Right lung (tissue), 10 donors: ENCODE measurements at places on chromosomes 5 and 9.

DNA sequence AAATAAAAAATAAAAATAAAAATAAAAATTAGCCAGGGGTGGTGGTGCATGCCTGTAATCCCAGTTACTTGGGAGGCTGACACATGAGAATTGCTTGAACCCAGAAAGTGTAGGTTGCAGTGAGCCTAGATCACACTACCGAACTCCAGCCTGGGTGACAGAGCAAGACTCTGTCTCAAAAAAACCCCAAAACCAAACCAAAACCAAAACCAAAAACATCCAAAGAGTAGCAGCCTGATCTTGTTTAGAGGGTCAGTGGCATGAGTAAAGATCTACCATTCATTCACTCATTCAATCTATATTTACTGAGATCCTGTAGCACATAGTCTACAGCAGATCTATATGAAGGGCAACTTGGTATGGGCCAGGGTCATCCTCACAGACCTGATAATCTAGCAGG, 202.4 kb downstream of the MAPKAP1 start:
- no peak for DNase-seq

GRCh38 chr5:106397700-106398099, 1273.0 kb downstream of the EFNA5 start:
- no peak for DNase-seq

DNA sequence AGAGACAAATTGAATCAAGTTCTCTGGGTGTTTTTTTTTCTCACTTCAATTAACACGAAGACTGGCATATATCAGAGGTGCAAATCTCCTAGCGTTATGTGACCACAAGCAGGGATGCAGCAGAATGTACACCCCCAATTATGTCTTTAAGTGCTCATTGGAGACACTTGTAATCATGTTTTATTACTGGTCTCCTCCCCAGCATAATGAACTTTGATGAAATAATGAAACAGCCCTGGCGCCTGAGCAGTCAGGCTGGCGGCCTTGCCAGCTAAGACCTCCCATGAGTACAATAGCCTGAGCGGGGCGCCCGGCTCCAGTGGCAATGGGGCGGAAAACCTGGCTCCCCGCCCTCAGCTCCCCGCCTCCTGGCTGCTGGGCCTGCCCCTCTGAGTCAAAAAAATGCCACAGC, 209.4 kb upstream of the MSX2 start:
- no peak for DNase-seq

- DNase-seq = no peak
These were observed 826 bp downstream of the GPRIN1 start for GRCh38 chr5:176608937-176609723.

DNA sequence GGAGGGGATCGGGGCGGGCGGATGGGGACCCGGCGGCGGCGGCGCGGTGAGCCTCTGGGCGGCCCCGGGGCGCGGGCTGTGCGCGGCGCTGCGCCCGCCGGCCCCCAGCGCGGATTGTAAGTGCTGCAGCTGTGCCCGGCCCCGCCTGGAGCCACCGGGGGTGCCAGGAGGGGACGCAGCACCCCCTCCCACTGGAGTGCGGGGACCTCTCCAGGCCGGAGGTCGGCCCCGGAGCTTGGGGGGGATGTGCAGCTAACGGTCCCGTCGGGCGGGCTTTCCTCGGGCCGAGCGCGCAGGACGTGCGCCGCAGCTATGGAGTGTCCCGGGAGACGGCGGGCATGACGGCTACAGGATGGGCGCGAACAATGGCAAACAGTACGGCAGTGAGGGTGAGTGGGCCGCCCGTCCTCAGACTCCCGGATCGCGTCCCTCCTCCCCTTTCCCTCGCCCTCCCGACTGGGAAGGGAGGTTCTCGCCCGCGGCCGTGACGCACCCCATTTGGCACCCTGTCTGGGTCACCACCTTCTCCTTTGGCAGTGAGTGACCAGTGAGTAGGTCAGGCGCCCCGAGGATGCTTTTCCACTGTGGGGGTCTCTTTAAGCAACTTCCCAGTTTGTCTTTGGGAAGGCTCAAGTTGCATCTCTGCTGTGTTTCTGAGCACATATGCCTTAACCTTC, 483 bp downstream of the FBXL7 start:
- DNase-seq = peak; percentile 59

GRCh38 chr9:79034583-79034982, 537.2 kb upstream of the TLE4 start:
- no peak for DNase-seq

DNA sequence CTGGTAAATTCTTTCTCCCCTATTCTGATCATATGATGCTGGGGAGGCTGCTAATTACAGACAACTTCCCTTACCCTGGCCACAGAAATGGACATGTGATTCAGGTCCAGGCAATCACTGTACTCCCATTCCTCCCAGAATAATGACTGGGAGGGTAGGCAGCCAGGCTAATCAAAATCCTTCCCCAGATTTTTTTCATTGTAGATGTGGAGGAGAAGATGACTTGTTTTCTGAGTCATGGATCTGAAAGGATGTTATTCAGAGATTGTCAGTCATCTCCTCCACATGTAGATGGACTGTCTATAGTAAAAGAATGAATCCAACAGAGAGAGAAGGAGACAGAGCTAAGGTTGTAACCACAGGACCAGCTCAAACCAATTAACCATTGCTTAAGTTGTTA, 123.9 kb upstream of the PUM3 start:
- DNase-seq = no peak

DNA sequence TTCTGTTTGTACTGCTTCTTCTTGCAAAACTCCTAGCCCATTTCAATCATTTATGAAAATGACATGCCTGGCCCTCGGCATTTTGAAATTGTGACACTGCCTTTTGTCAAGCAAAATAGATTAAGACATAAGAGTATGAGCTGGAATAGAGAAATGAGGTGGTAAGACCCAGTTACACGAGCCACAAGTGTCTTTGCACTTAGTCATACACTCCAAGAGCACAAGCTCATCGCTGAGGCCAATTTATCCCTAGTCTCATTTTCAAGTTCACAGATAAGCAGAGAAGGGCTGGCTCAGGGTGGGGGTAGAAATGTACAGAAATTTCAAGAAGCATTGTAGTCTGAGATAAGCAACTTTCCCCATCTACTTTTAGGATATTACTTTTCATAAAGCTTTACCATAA, 40.6 kb upstream of the MAP1B start:
- no peak for DNase-seq

- no peak for DNase-seq
These were observed 73.1 kb downstream of the RGS3 start for GRCh38 chr9:113536483-113537228.

- DNase-seq = no peak
These were observed 20.8 kb upstream of the QRFP start for GRCh38 chr9:130917168-130917960.

GRCh38 chr5:154087260-154087659, 48.5 kb downstream of the MFAP3 start:
- no peak for DNase-seq

GRCh38 chr5:144484124-144484897, 313.6 kb downstream of the KCTD16 start:
- no peak for DNase-seq

- DNase-seq = no peak
These were observed 435 bp upstream of the CDX1 start for GRCh38 chr5:150166037-150166649.

DNA sequence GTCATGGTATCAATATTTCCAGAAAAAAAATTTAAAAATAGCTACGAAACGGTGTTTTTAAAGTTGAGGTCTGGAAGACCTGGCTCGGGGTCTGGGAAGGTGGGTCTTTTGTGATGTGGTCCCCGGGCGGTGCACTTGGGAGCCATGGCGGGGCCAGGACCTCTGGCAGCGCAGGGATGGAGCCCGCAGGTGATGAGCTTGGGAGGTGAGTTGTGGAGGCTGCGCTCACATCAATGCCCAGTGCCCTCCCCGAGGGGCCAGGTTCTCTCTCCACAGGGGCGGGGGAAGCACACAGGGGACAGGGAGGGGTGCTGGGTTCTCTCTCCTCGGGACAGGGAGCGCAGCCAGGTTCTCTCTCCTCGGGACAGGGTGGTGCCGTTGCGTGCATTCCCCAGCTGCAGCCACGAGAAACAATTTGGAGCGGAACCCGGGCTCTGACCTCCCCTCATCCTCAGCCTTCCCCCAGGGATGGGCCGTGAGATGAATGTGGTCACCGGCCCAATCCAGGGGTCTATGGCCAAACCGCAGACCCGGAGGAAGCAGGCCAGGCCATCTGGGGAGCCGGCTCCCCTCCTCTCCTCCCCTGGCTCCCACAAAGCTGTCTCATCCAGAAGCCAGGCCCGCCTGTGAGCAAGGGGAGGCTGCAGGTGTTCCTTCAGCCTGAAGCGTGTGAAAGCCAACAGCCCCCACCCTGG, 25.8 kb downstream of the DBH start:
- no peak for DNase-seq

DNA sequence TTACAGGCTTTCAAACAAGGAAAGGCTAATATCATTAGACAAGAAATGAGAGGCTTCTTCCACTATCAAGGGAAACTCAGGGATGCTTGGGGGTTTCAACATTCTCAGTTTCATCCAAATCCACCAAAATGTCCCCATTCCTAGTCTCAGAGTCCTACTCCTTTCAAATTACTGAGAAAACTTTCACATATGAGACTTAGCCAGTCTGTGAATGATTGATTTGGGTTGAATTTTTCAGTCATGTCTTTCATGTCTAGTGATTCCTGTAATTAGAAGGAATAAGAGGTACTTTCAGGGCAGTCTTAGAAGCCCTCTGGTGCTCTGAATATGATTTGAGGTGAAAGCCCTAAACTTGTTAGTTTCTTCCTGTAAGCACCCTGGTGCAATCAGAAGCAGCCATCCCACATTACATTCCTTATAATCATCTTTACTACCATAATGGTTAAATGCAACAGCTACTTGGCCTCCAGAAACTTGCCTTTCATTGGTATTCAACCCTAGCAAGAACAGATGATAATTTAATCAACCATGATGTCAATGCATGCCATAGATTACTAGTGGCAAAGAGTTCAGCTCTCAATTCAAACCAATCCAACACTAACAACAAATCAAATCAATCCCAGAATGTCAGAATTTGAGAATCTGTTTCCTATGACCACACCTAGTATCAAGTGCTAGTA, 50.7 kb upstream of the RIC1 start:
- no peak for DNase-seq

GRCh38 chr5:139741823-139742172, 53.8 kb upstream of the PSD2 start:
- no peak for DNase-seq

- peak; percentile 34 for DNase-seq
These were observed 41.8 kb upstream of the KDM4C start for GRCh38 chr9:6715755-6716643.

- DNase-seq = peak; percentile 81
These were observed at the start of gene F2R for GRCh38 chr5:76715736-76716455. F2R (plus strand) TSS chr5:76716126; CDS start chr5:76716308, 182 bp downstream.

- no peak for DNase-seq
These were observed 9.9 kb downstream of the CCDC69 start for GRCh38 chr5:151213803-151214613.

DNA sequence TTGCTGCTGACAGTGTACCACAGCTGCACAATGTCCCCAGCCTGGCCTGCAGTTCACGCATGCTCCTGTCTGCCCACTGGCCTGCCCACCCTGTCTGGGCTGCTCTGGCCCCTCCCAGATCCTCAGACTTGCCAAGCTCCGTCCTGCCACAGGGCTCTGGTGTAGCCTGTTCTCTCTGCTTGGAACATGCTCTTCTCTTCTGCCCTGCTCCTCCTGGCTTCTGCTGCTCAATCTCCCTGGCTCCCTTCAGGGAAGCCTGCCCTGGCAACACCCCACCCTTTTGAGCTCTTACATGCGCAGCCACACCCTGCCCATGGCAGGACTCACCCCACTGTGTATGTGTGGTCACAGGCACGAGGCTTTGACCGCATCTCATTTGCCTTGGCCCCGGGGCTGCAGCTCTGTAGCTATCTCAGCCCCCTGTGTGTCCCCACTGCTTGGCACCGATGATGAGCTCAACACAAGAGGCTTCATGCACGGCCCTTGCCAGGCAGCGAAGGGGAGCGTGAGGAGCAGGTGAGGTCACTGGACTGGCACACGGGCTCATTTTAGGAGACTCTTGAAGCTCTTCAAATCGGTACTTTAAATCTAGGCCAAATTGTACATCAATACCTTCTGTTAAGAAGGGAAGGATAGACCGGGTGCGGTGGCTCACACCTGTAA, 20.4 kb upstream of the BRD3 start:
- DNase-seq = no peak

DNA sequence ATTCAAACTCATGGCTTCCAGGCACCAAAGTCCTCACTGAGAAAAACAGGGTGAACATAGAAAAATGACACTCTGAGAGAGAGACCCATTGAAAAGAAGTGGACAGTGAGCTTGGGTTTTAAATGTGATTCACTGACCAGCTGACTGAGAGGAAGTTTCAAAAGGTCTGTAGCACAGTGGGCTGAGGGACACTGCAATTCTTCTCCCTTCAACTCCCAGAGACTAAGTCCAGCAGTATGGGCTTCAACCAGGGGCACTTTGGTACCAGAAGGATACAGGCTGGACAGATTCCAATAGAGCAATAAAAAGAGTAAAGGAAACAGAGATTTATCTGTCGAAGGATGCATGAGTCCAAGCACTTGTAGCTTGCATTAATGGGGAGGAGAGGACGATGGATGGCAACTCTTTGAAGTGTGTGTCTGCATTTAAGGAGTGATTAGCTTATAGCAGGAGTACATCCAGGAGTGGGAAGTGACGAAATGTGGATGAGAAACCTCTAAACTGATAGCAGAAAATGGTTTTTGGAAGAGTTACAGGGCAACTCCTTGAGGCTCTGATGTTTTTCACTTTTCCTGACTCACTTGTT, 117.0 kb upstream of the ANKRD55 start:
- DNase-seq = no peak

DNA sequence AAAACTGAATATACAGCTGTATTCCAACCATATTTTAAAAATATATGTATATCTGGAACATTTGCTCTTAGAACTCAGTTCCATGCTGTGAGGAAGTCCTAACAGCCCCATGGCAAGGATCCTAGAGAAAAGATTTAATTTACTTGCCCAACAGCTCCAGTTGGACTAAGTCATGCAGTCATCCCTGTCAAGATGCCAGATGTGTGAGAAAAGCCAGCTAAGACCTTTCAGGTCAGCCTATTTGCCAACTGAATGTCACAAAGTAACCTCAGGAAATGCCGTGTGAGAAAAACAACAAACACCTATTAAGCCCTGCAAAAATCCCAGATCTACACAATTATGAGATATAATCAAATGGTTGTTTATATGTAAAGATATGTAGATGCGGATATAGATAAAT, 416.3 kb downstream of the NR2F1-AS1 start:
- DNase-seq = no peak

DNA sequence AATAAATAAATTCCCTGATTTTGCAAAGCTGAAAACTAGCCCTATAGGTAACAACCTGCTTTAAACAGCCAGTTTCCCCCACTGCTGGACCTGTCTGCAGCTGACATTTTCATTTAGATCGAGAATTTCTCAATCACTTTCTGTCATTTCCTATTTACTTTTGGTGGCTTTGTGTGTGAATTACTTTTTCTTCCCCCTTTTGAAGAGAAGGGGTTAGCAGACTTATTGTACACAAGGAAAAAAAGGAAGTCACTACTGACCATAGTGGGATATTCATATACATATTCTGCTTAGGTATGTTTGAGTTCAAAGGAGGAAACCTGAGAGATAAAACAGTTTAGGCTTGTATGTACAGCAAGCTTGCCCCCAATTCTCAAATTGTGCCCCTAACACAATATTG, 27.0 kb upstream of the IFNB1 start:
- DNase-seq = no peak
